Foreskin fibroblast (primary cell): ENCODE measurements at places on chromosomes 16 and 17.

GRCh38 chr17:63191610-63192009 is 225.6 kb downstream of the TANC2 start:
- no peak for DNase-seq

GRCh38 chr16:85473323-85473722 is 139.8 kb upstream of the GSE1 start:
- no peak for DNase-seq

DNA sequence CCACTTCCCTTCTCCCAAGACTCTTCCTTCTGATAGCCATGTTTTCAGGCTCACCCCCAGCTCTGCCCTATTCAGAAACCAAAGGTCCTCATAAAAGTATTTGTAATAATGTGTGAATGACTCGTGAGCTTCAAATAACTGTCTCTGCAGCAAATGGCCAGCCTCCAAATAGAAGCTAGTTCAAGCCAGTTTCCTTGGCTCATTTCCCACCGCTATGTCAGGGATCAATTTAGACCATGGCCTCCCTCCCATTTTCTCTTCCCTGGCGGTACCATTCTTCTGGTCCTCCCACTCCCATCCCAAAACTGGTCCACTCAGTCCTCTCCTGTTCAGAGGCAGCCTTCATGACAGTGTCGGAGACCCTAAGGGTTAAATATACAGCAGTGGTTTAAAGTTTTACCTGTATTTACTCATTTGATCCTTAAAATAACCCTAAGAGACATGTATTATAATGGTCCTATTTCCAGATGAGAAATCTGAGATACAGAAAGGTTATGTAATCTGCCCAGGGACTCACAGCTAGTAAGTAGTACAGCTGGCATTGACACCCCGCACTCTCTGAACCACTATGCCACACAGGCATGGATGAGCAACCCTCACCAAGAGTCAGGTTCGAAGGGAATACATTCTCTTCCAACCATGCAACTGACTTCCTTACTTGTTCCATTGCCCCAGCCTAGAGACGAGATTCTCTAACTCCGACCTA is 42.9 kb downstream of the GAS7 start:
- peak; percentile 37 for DNase-seq

DNA sequence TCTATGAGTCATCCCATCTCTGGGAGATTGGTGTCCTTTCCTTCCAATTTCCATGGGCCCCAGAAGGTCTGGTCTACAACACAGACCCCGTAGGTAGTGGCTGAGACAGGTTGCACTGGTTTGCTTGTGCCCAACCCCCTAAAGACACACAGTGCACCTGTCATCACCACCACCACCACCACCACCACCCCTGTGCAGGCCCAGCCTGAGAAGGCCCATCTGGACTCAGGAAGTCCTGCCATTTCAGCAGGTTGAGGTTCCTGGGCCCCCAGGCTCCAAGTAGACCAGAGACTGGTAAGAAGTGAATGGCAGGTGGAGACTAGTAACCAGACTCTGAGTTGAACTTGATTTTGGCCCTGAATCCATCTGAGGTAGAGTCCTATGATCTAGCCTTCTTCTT is 25.9 kb upstream of the PHB1 start:
- no peak for DNase-seq

GRCh38 chr17:50266384-50267073 is 7.7 kb upstream of the TMEM92 start:
- DNase-seq = peak; percentile 88

GRCh38 chr17:79810130-79811010 is 13.5 kb upstream of the CBX8 start:
- DNase-seq = peak; percentile 71

DNA sequence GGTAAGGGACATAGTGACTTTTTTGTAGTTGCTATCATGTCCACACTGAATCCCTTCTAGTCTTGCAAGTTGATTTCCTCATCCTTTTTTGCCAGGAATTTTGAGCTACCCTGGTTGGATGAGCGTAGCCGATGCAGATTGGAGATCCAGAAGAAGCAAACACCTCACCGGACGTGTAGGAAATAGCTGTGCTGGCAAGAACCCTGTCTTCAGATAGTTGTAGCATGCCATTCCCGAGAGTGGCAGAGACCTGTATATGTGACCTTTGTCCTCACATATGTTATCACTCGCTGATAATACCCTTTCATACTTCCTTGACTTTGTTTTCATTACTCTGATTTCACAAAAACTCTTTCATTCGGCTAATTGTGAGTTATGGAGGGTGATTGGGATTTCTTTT is 6.2 kb upstream of the CASC3 start:
- DNase-seq = no peak

DNA sequence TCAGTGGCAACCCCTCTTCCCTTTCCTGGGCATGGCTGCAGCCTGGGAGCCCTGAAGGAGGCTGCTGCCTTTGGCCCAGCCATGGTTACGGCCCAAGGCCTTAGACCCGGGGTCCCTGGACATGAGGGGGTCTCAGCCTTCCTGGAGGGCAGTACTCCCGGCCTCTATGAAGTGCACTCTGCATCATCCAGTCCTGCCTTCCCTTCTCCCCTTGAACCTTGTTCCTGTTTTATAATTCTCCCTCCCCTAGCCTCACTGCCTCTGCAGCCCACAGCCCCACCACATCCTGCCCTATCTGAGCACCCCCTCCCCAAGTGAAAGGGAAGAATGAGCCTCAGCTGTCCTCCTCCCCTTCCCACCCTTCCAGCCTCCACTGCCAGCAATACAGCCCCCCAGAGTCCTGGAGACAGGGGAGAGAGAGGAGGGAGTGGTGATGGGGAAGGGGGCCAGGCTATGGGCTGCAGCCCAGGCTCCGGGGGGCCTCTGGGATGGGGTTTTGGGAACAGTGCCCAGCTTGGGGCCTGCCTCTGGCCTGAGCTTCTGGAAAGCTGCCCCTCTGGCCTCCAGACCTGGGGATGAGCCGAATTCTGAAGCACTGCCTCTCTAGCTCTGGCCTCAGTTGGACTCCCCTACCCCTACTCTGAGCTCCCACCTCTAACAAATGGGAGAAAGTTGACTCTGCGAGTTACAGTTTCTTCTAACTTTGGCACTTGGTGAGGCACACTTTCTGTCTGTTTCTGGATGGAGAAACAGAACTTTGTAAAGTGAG is 7.6 kb downstream of the CCR7 start:
- no peak for DNase-seq

DNA sequence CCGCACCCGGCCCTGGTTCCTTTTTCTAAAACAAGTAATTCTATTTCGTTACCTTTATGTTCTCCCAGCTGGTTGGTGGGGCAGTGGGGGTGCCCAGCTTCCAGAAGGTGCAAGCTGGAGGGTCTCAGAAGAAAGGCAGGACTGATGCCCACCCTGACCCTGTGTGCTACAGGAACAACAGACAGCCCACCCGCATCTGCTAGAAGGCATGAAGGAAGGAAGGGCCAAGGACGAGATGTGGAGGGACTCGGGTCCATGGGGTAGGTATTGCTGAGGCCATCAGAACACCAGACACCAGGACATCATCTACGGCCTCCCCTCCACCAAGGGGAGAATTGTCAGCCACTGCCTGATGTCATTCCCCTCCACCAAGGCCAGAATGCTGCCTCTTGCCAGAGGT is 6.4 kb upstream of the CYTH1 start:
- no peak for DNase-seq

- DNase-seq = no peak
These were observed 53.3 kb downstream of the HLF start for GRCh38 chr17:55318081-55318480.

- DNase-seq = no peak
These were observed 22.2 kb downstream of the ITPRIPL2 start for GRCh38 chr16:19135896-19136438.

DNA sequence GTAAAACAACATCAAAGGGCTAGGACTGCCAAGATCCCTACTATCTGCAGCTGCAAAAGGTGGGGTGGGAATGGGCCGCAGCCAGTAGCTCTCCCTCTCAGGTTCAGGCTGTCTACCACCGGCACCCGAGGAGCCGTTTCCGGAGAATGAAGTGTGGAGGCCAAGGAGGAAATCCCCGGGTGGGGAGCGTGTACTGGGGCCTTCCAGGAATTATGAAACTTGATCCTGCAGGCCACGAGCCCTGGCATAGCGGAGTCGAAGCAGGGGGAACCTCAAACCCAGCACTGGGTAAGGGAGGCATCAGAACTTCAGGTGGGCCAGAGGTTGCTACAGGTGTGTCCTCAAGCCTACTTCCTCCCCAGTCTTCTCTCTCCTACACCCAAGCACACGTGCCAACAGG is 5.1 kb downstream of the INPP5K start:
- DNase-seq = no peak

GRCh38 chr16:63185235-63185780 is 1149.1 kb upstream of the CDH8 start:
- DNase-seq = no peak

GRCh38 chr17:65780111-65780510 is 218.7 kb upstream of the AXIN2 start:
- no peak for DNase-seq

- DNase-seq = no peak
These were observed 30.9 kb downstream of the CBLN1 start for GRCh38 chr16:49250689-49251088.

GRCh38 chr16:68361485-68361884 is 50.7 kb downstream of the PRMT7 start:
- DNase-seq = peak; percentile 15

DNA sequence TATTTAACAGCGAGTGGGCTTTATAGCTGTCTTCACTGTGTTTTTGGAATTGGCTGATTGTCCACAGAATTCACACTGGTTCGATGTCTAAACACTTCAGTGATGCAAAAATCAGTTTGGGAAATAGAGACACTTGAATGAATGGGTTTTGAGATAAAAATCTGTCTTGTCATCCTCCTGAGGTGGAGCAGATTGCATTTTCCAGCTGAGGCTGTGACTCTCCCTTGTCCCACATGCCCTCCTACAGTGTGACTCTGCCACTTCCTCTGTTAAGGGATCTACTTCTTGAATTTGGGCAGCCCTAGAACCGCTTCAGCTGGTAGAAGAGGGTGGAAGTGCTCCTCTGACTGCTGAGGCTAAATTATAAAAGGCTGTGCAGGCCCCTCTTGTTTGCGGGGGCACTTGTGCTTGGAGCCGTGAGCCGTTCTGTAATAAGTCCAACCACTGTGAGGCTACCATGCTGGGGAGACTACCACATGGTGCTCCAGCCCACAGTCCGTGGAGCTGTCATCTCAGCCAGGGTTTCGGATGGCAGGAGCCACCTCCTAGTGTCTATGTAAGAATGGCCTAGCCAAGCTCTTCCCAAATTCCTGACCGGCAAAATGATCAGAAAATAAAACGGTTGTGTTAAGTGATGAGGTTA is 175.9 kb downstream of the SPECC1 start:
- DNase-seq = no peak

GRCh38 chr16:11636172-11636721 is 32.0 kb upstream of the SNN start:
- no peak for DNase-seq

GRCh38 chr17:61470530-61471136 is 18.4 kb downstream of the TBX4 start:
- no peak for DNase-seq

GRCh38 chr16:23394141-23394831 is 58.7 kb downstream of the COG7 start:
- DNase-seq = no peak

- no peak for DNase-seq
These were observed 21.5 kb downstream of the KCNG4 start for GRCh38 chr16:84218176-84218823.

DNA sequence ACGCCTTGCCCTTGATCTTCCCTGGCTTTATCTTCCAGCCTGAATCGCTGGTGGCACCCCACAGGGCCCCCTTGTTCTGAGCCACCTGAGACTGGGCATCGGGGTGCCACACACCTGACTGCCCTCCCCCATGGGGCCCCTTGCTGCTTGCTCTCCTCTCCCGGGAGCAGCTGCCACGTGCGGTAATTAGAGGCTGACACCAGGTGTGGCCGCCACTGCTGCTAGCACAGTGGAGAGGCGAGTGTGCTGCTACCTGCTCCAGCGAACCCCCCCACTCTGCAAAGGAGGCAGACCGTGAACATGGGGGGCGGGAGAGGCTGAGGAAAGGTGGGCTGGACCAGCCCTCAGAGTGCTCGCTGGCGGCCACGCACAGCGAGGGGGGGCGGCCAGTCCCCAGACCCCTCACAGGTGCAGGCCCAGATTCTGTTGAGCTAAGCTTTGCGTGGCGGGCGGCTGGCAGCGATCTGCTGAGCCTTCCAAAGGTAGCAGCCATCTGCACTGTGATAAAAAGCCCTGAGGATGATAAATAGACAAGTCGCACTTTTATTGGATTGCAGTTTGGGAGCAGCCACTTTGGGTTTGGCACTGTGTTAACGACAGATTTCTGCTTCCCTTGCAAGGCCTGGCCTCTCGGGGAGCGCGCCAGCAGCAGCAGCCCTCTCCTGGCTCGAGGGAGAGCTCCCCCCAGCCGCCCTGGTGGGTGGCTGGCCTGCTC is 167.9 kb upstream of the GSE1 start:
- no peak for DNase-seq

GRCh38 chr16:86571530-86571915 is 4.9 kb downstream of the FOXC2 start:
- peak; percentile 44 for DNase-seq

DNA sequence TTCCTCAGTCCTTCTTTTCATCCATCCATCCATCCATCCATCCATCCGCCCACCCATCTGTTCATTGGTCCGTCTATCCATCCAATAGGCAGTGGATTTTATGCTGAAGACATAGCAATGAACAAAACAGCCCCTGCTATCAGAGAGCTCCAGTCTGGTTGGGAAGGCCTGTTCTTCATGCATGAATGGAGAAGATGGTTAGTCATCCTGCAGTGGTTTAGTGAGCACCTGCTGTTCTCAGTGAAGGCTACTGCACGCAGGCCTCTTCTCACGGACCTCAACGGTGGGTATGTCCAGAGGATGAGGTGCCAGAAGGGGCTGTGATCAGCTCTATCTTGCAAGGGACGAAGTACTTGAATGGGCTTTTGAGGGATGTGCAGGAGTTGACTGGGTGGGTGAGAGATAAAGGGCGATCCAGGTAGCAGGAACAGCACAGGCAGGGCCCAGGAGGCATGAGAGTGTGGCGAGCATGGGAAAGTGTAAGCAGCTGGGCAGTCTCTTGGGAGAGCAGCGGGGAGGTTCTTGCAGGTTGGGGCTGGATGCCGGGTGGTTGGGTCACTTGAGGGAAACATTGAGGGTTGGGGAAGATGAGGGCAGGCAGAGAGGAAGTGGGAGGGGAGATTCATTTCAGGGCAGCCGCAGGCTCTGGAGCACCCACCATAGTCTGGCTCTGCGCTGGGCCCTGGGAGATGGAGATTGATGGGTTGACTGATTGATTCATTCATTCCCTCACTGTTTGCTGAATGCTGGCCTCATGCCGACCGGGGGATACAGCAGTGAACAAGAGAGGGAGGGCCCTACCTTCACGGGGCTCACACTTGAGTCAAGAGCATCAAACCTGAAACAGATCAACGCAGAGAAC is 115.0 kb upstream of the CIBAR2 start:
- DNase-seq = no peak

DNA sequence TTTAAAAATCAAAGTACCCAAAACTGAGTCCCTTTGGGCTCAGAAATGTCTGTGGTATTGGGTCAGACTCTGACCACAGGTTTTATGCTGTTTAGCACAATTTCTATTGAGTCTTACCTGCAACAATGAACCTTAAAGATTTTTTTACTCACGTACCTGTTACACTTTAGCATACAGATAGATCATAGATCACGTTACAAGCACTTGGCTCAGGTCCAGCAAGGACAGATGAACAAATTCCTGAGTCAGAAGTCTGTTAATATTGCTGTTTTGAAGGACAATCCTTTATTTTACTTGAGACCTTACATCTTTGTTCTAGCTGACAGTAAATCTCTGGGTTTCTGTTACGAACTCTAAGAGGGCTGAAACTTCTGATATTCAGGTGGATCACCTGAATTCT is 12.8 kb downstream of the SLC7A6OS start:
- DNase-seq = no peak
